ENCODE measurements at places on chromosomes 3 and 15. TPM values are rescaled to one million over a fixed set of nuclear protein-coding genes. Genes with fewer than 3 reads are reported as not detected.

Gene PCOLCE2
- total RNA-seq, result 23.3 TPM

Gene CEMIP
- total RNA-seq, result 17.3 TPM

Gene CIB1
- total RNA-seq, result 62.8 TPM

Gene GAP43
- not detected for total RNA-seq

Gene CMSS1
- 20.6 TPM for total RNA-seq

Gene WDR93
- total RNA-seq, result not detected

- H3K4me3 ChIP-seq, result no peak overlapping the region
- no peaks in the 10 kb centered on the region for H3K4me1 ChIP-seq
- no peak for DNase-seq
- no peak overlapping the region for H3K27ac ChIP-seq
These were observed 84.3 kb downstream of the ADAMTS7 start for GRCh38 chr15:78726870-78727551.

DNA sequence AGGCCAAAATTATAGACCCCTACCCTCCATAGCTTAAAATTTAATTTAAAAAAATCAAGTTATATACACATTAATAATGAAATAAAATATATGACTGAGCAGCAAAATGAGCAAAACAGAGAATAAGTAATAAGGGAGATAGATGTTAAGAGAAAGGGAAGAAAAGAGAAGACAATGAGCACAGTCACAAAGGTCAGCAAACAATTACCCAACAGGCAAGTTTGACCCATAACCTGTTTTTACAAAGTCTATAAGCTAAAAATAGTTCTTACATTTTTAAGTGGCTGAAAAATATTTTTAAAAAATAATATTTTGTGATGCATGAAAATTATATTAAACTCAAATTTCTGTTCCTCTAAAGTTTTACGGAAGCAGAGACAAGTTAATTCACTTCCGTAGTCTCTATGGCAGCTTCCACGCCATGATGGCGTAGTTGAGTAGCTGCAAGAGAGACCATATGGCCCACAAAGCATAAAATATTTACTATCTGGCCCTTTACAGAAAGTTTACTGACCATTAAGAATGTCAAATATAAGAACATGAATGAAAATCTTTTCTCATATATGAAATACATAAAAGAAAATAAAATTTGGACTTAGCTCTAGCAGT is 47.5 kb downstream of the ACAP2 start:
- no peaks in the 10 kb centered on the region for H3K27me3 ChIP-seq
- no peak for DNase-seq
- H3K27ac ChIP-seq, result no peak overlapping the region
- peaks cover 15% of the 10 kb centered on the region for H3K36me3 ChIP-seq
- peaks cover 13% of the 10 kb centered on the region for H3K4me1 ChIP-seq

- H3K4me1 ChIP-seq, result no peaks in the 10 kb centered on the region
- no peak overlapping the region for H3K27ac ChIP-seq
- no peaks in the 10 kb centered on the region for H3K36me3 ChIP-seq
- H3K27me3 ChIP-seq, result peaks cover 39% of the 10 kb centered on the region
- no peak for DNase-seq
- no peak overlapping the region for H3K4me3 ChIP-seq
These were observed 2.6 kb upstream of the SLC6A11 start for GRCh38 chr3:10813425-10813824.

DNA sequence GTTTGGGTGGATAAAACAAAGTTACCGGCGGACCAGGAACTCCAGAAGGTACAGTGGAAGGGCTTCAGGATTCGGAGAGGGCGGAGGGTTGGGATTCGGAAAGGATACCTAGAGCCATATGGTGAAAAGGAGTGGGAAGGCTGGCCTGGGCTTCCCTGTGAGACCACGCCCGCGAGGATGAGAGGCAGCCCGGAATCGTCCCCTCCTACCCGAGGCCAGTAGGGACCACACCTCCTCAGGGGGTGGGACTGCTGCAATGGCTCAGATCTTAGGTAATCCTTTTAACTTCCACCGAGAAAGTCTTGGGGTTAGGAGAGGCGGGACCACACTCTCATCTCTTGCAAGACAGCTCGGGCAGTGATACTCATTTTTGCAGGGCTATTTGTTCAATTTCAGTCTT is 511.3 kb downstream of the OCA2 start:
- DNase-seq, result no peak
- no peaks in the 10 kb centered on the region for H3K36me3 ChIP-seq
- H3K4me1 ChIP-seq, result peaks cover 4% of the 10 kb centered on the region
- no peaks in the 10 kb centered on the region for H3K27me3 ChIP-seq

- H3K27ac ChIP-seq, result no peak overlapping the region
- H3K36me3 ChIP-seq, result no peaks in the 10 kb centered on the region
- DNase-seq, result no peak
- no peaks in the 10 kb centered on the region for H3K27me3 ChIP-seq
These were observed 90.1 kb downstream of the NEK10 start for GRCh38 chr3:27279123-27279522.

DNA sequence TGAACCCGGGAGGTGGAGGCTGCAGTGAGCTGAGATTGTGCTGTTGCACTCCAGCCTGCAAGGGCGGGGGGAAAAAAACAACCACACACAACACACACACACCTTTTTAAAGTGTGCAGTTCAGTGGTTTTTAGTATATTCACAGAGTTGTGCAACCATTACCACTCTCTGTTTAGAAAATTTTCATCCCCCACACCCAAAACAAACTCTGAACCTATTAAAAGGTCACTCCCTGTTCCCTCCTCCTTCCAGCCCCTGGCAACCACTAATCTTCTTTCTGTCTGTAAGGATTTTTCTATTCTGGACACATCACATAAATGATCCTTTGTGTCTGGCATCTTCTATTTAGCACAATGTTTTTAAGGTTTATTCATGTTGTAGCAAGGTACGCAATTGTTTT is 159.1 kb downstream of the ATG7 start:
- peaks cover 18% of the 10 kb centered on the region for H3K4me1 ChIP-seq
- peaks cover 14% of the 10 kb centered on the region for H3K36me3 ChIP-seq
- no peak for DNase-seq
- no peak overlapping the region for H3K4me3 ChIP-seq

GRCh38 chr3:125083776-125084175 is 28.0 kb upstream of the HEG1 start:
- no peak for DNase-seq
- H3K36me3 ChIP-seq, result no peaks in the 10 kb centered on the region
- H3K27me3 ChIP-seq, result no peaks in the 10 kb centered on the region
- H3K27ac ChIP-seq, result no peak overlapping the region
- no peak overlapping the region for H3K4me3 ChIP-seq

- no peak overlapping the region for H3K4me3 ChIP-seq
- H3K4me1 ChIP-seq, result no peaks in the 10 kb centered on the region
- H3K36me3 ChIP-seq, result no peaks in the 10 kb centered on the region
- no peaks in the 10 kb centered on the region for H3K27me3 ChIP-seq
- DNase-seq, result no peak
- no peak overlapping the region for H3K27ac ChIP-seq
These were observed 148.1 kb downstream of the WDR76 start for GRCh38 chr15:43974852-43975251.

GRCh38 chr3:49705390-49705960 is 14.0 kb downstream of the AMIGO3 start:
- no peaks in the 10 kb centered on the region for H3K4me1 ChIP-seq
- no peaks in the 10 kb centered on the region for H3K27me3 ChIP-seq
- no peak overlapping the region for H3K4me3 ChIP-seq
- H3K36me3 ChIP-seq, result peaks cover 32% of the 10 kb centered on the region
- no peak overlapping the region for H3K27ac ChIP-seq

DNA sequence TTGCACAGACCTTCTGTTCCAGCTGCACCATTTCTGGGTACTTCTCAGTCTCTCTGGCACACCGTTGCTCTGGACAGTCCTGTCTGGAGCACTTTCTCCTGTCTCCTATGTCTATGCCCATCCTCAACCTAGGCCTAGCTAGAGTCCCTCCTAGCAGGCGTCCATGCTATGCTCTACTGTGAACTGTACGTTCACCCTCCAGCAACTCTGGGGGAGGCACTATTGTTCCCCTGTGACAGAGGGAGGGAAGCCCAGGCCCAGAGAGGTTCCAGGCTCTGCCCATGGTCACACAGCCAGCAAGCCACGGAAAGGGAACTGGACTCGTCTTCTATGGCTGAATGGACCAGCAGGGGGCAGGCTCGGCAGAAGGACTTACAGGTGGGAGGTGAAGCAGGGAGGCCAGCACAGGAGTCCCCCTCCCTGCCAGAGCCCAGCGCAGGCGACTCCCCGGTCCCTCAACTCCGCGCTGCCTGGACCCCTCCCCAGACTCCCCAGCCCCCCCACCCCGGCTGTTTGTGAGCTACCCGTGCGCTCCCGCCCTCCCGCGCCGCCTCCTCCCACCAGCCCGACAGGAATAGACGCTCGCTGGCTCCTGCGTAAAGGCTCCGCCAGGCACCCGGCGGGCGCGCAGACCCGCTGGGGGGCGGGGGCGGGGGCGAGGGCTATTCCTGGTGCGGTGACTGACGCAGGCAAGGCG is 1.7 kb upstream of the LINGO1 start:
- no peak overlapping the region for H3K4me3 ChIP-seq
- H3K4me1 ChIP-seq, result peaks cover 4% of the 10 kb centered on the region
- DNase-seq, result peak; percentile 79
- peaks cover 52% of the 10 kb centered on the region for H3K27me3 ChIP-seq

DNA sequence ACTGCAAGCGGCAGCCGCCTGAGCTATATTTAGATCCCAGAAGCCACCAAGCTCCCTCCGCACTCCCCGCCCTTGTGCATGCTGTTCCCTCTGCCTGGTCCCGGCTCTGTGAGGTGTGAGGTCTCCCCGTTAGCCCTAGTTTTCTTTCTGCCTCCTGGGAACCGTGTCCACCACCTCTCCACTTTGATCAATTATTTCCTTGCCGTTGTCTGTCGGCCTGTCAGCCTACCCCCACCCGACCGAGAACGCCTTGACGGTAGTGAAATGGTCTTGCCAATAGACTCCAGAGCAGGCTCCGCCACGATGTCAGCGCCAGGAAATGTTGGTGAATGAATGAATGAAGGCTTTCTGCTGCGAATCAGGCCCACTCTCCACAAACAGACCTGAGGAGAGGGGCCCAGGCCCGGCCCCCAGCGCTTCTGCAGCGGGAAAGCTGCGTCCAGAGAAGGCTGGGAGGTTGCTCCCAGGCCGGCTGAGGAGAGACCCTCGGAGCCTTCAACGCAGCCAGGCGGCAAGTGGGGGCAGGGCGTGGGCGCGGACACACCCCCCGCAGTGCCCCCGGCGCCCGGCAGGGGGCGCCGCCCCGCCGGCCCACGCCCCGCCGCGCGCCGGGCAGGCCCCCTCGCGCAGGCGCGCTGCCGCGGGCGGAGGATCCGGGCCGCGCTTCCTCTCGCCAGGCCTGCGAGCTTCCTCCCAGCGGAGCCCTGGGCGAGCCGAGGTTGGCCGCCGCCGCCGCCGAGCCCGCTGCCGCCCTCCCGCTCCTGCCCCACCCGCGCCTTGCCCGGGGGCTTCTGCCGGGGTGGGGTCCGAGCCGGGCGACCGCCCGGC is at the start of gene CSK:
Gene CSK, plus strand, starts transcription at position 650 of the 828 bp plus-strand sequence. CDS start 16,218 bp downstream, outside the sequence.
- no peaks in the 10 kb centered on the region for H3K27me3 ChIP-seq
- peak within 1 kb of the TSS; percentile 78 for H3K27ac ChIP-seq
- H3K36me3 ChIP-seq, result no peaks in the 10 kb centered on the region
- peaks cover 67% of the 10 kb centered on the region for H3K4me1 ChIP-seq
- DNase-seq, result peak; percentile 89

DNA sequence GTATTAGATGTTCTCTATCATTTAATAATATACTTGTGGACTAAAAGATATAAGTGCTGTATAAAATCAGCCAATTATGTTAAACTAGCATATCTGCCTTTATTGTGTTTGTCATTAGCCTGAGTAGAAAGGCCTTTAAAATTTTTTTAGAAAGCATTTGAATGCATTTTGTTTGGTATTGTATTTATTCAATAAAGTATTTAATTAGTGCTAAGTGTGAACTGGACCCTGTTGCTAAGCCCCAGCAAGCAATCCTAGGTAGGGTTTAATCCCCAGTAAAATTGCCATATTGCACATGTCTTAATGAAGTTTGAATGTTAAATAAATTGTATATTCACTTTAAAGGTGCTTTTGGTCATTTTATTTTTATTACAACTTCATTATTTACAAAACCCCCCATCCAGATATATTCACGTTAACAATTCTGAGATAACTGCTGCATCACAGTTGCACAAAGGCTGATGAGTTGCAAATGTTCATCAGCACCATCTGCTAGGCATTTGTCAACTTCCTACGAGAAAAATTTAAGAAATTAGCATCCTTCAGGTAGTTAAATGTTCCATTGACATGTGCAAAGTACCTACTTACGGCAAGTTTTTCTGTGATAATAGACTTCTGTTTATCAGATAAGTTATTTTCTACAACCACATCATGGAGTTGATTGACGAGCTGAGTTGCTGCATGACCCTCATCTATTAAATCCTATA is 6.3 kb downstream of the EIF4A2 start:
- no peak overlapping the region for H3K27ac ChIP-seq
- H3K27me3 ChIP-seq, result no peaks in the 10 kb centered on the region
- H3K4me3 ChIP-seq, result no peak overlapping the region
- H3K4me1 ChIP-seq, result peaks cover 36% of the 10 kb centered on the region

DNA sequence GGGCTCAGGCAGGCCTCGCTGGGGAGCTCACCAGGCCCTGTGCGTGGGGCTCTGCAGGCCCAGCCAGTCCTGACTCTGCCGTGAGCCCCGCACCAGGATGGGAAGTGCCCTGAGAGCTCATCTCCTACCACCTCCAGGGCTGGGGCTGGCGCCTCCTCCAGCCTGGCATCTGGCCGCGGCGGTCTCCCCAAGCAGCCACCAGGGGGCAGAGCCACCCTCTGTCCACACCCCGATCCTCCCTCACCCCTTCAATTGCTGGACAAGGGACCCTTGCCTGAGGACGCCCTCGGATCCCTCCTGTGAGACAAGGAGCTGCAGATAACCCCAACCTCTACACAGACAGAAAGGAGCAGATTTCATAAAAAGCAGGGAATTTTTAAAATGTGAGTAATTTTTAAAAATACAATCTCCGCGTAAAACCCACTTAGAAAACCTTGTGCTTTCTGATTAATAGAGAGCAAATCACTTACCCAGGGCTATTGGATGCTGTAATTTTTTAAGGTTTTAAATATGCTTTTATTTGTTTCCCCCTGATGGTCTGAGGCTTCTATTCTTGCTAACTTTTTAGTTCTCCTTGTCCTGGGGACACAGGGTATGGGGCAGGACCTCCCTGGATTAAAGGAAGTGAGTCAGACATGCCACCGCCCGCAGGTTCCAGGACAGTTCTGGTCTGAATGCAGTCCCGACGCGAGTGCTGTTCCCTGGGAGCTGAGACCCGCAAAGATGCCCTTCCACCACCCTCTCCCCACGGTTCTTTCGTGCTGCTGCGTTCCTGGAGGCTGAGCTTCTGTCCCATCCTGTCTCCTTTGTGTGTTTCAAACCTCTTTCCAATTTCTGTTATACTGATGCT is 52.3 kb upstream of the CHRNA7 start:
- no peak overlapping the region for H3K27ac ChIP-seq
- DNase-seq, result peak; percentile 75

GRCh38 chr15:57427367-57427821 is 51.1 kb downstream of the CGNL1 start:
- no peak overlapping the region for H3K27ac ChIP-seq
- no peak overlapping the region for H3K4me3 ChIP-seq
- H3K27me3 ChIP-seq, result no peaks in the 10 kb centered on the region
- no peaks in the 10 kb centered on the region for H3K36me3 ChIP-seq
- no peak for DNase-seq

- no peaks in the 10 kb centered on the region for H3K36me3 ChIP-seq
- H3K4me1 ChIP-seq, result peaks cover 24% of the 10 kb centered on the region
- H3K4me3 ChIP-seq, result no peak overlapping the region
- no peak for DNase-seq
- H3K27me3 ChIP-seq, result no peaks in the 10 kb centered on the region
- no peak overlapping the region for H3K27ac ChIP-seq
These were observed 86.6 kb upstream of the CHD2 start for GRCh38 chr15:92813485-92813884.

- peaks cover 14% of the 10 kb centered on the region for H3K27me3 ChIP-seq
- DNase-seq, result no peak
- H3K36me3 ChIP-seq, result no peaks in the 10 kb centered on the region
- H3K4me1 ChIP-seq, result no peaks in the 10 kb centered on the region
- H3K4me3 ChIP-seq, result no peak overlapping the region
- no peak overlapping the region for H3K27ac ChIP-seq
These were observed 7.2 kb upstream of the GATM start for GRCh38 chr15:45385590-45385989.
